ENCODE measurements at places on chromosomes 7 and 10.

GRCh38 chr7:44914992-44915607, 29.8 kb upstream of the PURB start:
- peak; percentile 14 for DNase-seq

DNA sequence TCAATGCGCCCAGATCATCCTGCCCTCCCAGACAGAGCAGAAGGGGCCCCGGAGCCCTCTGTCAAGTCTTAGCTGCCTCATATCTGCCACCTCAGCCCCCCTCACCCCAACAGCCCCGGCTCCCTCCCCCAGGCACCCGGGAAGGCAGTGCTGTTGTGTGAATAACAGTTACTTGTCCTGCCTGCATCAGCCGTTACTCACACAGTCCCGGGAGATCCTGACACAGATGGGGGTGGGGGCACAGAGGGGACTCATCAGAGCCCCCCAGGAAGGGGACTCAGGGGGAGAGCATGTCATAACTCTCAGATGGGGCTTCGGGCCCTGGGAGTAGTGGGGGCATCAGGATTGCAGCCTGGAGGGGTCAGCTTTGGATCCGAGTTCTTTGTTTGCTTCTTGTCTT, 12.4 kb upstream of the SERPINE1 start:
- DNase-seq = no peak

GRCh38 chr7:22664988-22665798, 61.8 kb upstream of the IL6 start:
- DNase-seq = no peak

- DNase-seq = no peak
Observed at GRCh38 chr7:140676306-140676705, 3.6 kb downstream of the ADCK2 start.

GRCh38 chr10:86205306-86206239, 161.0 kb downstream of the GRID1 start:
- no peak for DNase-seq

DNA sequence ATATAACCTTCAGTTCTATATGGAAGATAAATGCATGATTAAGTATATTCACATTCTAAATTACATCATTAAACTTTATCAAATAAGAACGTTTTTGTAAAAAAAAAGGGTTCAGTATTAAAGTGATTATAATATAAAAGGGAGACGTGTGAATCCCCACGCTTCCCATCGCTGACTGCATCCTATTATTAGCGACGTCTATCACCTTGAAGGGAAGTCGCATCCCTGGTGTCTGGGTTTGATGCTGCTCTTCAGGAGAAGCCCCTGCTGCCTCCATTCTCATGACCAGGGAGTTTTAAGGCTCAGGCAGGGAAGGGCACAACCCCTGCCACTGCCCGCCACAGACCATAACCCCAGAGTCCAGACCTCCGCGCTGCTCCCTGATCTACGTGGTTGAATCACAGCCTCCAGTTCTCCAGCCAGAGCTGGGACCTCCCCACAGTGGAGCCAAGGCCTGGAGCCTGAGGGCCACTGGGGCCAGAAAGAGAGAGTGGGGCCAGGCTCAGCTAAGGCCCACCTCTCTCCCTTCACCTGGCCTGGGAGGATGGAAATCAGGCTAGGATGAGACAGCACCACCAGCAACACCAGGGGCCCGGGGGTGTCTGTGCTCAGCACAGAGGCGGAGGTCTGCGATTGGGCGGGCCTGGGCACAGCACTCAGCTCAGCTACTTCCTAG, 130.6 kb downstream of the TCERG1L start:
- DNase-seq = no peak
